NCI-H2029 (cell line): ENCODE measurements at places on chromosomes 7 and 10.

DNA sequence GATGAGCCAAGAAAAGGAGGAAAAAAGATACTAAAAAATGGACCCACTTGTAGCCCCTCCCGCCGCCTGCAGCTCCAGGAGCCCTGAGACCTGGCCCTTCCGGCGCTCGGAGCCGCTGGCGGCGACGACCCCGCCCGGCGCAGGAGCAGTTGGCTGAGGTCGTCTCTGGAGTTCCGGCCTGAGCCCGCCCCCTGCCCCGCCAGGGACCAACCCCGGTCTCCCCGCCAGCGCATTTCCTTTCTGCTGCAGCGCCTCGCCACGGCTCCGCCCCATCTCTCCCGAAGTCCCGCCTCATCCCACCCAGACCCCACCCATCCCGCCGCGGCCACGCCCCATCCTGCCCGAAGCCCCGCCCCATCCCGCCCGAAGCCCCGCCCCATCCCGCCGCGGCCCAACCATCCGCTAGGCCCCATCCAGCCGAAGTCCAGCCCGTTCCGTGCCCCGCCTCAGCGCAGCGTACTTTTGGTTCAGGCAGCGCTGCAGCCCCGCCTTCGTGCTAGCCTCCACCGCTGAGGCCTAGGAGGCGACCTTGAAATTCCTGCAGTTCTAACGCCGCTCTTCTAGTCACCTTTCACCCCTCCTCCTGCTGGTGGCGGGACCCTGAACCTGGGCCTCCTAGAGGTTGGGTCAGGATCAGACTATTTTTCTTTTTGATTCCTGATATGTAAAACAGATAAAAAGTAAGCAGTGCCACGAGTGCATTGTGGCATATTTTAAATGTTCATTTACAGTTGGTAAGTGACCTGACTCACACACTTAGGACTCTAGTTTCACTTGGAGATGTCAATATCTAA, at the start of gene STN1:
TSS of gene STN1 (minus strand) at position 132 of the 794 bp plus-strand sequence. CDS start 590 bp downstream, outside the sequence.
- peak; percentile 90 for DNase-seq

DNA sequence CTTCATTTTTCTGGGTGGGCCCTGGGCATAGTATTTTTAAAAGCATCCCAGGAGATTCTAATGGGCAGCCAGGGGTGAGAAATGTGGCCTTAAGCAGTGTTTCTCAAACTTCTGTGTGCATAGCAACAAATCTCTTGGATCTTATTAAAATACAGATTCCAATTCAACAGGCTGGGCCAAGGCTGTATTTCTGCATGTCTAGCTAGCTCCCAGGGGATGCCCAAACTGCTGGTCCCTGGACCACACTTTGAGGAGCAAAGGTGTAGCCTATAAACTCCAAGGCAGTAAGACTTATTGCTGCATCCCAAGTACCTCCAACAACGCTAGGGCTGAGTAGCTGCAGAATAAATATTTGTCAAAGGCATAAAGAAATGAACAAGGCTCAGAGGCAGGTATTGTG, 292.9 kb upstream of the ZMIZ1 start:
- no peak for DNase-seq

DNA sequence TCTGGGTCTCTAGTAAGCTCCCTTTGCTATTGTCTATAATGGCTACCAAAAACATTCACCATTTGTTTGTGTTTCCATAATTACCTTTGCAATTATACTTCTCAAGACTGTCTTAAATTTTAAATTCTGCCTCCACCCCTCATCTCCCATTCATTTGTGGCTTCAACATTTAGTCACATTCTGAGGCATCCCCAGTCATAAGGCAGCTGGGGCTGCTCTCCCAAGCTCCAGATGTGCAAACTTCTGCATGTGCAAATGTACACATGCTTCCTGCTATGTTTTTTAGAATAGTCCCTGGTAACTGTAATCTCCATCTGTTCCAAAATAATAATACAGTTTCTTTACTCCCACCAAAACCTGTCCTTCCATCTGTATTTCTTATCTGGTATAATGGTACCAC, 97.3 kb downstream of the CDK6 start:
- DNase-seq = no peak

DNA sequence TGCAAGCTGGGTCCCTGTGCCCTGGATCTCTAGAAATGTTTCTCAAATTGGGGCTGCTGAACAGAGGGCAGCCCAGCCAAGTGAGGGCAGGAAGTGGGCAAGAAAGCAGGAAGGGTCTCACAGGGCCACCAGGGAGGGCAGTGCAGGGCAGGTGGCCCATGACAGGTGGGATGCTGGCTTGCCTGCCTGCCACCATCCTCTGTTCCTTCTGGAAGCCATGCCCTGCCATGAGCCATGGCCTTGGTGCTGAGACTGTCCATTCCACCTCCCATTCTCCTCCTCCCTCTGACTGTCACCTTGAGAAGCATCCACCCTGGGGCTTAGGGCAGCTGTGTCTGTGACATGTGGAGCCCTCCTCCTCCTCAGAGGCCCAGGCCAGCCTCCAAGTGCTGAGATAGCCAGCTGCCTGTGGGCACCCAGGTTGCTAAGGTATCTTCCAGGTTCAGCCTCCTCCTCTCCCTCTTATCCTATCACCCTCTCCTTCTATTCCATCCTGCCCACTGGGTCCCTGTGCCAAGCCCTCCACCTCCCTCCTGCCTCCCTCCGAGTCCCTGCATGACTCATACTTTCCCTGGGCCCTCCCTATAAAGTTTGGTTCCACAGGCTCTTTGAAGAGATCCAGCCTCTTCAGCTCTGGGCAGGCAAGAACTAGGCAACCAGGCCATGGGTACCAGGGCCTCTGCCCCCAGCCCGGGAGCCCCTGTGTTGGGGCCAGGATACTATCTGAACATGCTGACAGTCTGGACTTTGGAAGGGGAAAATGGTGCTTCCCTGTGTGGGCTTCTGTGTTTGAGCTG, 1.3 kb downstream of the VSIR start:
- DNase-seq = no peak

DNA sequence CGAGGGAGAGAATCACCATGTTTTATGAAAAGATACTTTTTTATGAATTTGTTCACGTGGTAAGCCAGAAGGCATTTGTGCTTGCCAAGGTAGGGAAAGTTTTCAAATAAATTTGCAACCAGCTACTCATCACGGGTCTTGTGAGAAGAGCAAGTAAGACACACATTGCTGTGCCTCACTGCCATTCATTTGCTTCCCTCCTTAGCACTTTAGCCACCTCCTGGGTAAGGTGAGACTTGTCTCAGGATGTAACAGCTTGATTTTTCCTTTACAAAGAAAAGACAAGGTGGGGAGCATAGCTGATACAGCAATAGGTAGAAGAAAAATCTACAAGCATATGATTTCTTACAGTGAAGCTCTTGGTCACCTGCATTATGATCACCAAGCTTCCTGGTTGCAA, 342.4 kb upstream of the GRM3 start:
- DNase-seq = no peak

- no peak for DNase-seq
Observed at GRCh38 chr10:91341686-91342085, 68.5 kb upstream of the HECTD2 start.

GRCh38 chr7:2143450-2143849, 89.3 kb downstream of the MAD1L1 start:
- DNase-seq = peak; percentile 52

- no peak for DNase-seq
Observed at GRCh38 chr10:75079436-75080083, 31.9 kb upstream of the SAMD8 start.

DNA sequence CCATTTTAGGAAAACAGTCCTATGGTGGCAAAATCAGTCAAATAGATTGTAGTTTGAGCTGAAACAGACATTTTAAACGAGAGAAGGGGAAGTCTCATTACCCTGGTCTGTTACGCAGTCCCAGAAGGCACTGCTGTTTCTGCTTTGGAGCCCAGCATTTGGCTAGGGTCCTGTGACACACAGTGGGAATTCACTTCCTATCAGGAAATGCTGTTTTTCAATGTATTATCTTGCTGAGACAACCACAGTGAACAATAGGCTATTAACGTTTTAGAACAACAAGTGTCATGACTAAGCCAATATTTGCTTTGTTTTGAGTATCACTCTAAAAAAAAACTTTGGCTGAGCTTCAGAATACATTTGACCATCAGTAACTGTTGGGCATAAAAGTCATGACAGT, 74.1 kb downstream of the ADD3 start:
- peak; percentile 16 for DNase-seq

GRCh38 chr10:68047122-68047521, 28.0 kb downstream of the HERC4 start:
- no peak for DNase-seq

- DNase-seq = no peak
Observed at GRCh38 chr7:84824057-84824651, 362.7 kb downstream of the SEMA3D start.

- DNase-seq = no peak
Observed at GRCh38 chr7:81209059-81209458, 290.2 kb upstream of the SEMA3C start.

- no peak for DNase-seq
Observed at GRCh38 chr7:55325371-55325792, 39.8 kb upstream of the LANCL2 start.

DNA sequence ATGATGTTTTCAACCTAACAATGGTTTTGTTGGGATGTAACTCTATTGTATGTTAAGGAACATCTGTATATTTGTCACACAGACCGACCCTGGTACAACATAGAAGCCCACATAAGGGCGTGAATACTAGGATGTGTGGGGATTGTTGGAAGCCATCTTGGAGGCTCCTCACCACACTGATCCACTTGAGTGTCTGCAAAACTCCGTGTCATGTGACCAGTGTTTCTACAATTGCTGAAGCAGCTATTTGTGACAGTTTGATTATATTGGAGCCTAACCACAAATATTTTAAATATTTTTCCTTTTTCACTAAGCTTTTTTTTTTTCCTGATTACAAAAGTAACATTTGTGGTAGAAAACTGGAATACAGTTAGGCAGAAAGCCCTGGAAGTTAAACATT, 27.9 kb downstream of the RALA start:
- DNase-seq = no peak
